Smooth muscle cell of trachea (primary cell): ENCODE measurements at places on chromosomes 3 and 15. TPM values are rescaled to one million over a fixed set of nuclear protein-coding genes. Genes with fewer than 3 reads are reported as not detected.

Gene ATP13A4
- total RNA-seq: 0.33 and 0.58 TPM in 2 replicates

Gene SCAMP5
- 0.15 and 2.2 TPM in 2 replicates for total RNA-seq

Gene PCCB
- total RNA-seq: 66.6 and 70.3 TPM in 2 replicates

Gene SIDT1
- total RNA-seq: not detected in 2 replicates

Gene SLC2A2
- total RNA-seq: not detected in 2 replicates

Gene ADAMTS17
- total RNA-seq: 0.15 and 0.17 TPM in 2 replicates

Gene PRRT3
- 5.4 and 7.1 TPM in 2 replicates for total RNA-seq

Gene NTRK3
- total RNA-seq: under 0.01 and 0.17 TPM in 2 replicates

Gene FBXO40
- total RNA-seq: under 0.01 TPM in 1 of 2 replicates, not detected in the other

Gene KCNMB2
- under 0.01 TPM in 1 of 2 replicates, not detected in the other for total RNA-seq
